ENCODE measurements at places on chromosomes 5 and 9. TPM values are rescaled to one million over a fixed set of nuclear protein-coding genes. Genes with fewer than 3 reads are reported as not detected.
A peak's percentile ranks its signal among the peaks of the same experiment; 100 is the strongest.

DNA sequence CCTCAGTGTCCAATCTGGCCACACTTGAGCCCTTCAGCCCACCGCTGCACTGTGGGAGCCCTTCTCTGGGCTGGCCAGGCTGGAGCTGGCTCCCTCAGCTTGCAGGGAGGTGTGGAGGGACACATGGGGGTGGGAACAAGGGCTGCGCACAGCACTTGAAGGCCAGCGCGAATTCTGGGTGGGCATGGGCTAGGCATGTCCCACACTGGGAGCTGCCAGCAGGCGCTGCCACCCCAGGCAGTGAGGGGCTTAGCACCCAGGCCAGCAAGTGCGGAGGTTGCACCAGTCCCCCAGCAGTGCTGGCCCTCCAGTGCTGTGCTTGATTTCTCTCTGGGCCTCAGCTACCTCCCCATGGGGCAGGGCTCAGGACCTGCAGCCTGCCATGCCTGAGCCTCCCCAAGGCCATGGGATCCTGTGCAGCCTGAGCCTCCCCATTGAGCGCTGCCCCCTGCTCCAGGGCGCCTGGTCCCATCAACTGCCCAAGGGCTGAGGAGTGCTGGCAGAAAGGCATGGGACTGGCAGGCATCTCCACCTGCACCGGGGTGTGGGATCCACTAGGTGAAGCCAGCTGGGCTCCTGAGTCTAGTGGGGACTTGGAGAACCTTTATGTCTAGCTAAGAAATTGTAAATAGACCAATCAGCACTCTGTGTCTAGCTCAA, 148.2 kb downstream of the EMB start:
- DNase-seq = no peak

GRCh38 chr5:132230871-132231270, 3.2 kb upstream of the P4HA2 start:
- no peak for DNase-seq

GRCh38 chr9:121455527-121456239, 44.0 kb downstream of the GGTA1 start:
- DNase-seq = peak; percentile 69

- DNase-seq = no peak
Measured at GRCh38 chr9:91534374-91534773, 110.7 kb upstream of the NFIL3 start.

DNA sequence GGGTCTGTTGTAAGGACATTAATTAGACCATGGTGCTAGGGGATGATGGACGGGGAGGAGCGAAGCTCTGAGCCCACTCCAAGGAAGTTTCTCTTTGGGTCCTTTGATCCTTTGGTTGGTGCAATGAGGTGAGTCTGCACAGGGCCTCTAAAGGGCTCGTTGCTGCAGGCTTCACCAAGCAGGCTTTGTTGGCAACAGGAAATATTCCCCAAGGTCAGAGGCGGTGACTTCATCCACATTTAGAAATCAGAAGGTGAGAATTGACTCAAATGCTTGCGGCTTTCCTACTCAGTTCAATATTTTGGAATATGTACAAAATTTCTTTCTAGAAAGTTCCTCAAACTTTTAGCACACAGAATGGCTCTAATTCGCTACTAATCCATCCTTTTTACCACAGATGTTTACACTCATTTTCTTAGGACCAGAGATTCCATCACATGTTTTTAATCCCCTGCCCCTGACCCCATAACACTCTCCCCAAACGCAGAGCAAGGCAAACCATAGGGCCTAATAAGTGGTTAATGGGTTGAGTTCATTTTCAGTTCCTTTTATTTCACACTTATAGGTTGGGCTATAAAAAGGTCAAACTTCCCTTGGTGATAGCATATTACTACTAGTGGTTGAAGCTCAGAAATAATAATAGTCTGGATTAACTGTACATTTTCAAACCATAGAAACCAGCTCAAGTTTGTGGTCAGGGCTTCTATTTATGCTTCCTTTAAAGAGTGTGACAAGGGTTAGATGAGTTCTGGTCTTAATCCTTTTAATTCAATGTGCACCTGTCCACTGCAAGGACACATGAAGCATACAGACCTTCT, 37.3 kb upstream of the TMEM252 start:
- DNase-seq = no peak

DNA sequence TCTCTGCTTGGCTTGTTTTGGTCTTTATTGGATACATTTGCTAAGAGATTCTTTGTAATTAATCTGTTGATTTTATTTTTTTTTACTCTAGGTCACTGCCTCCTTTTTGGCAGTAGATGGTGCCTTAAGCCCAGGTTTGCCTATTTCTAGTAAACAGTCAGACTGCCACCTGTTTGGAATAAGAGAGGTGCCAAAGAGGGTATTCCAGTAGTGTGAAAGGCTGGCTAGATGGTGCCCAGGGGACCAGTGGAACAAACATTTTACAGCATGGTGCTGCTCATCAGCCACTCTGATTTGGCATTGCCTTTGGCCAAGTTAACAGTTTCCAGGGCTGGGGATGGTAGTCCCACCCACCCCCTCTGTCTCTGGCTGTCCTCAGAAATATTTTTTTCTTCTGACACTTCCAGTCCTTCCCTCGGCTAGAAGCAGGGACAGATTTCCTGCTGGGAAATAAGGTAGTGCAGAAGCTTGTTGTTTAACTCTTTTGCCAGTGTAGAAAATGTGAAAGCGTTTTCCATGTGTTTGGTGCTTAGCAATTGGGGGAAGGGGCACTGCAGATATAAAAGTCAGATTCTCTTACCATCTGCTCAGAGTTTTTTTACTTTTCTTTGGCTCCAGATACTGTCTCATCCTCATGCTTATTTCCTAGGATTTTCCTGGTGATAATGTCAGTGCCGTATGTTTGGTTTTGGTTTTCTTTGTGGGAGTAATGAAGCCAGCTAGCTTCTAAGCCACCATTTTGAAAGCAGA, 36.6 kb upstream of the FBXL7 start:
- no peak for DNase-seq

DNA sequence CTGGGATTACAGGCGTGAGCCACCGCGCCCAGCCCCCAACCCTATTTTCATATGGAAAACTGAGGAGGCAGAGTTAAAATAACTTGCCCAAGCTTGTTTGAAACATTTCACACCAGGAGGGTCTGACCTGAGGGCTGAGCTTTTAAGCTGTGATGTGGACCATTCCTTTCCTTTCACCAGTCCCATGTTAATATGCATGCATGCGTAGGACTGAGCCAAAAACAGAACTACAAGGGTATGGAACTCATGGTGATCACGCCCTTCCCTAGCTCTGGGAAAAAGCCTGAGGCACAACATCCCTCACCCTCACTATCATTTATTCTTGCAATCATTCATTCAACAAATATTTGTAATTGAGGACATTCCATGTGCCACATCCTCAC, 87.4 kb upstream of the FAM169A start:
- DNase-seq = no peak

Gene PPP3R2
- not detected for total RNA-seq

Gene SLC45A2
- not detected for total RNA-seq

Gene LRRC70
- 1.5 TPM for total RNA-seq

Gene PCDHGB4
- total RNA-seq = not detected

All from activated T-cell treated with anti-CD3 and anti-CD28 coated beads, Interleukin-2, amount 50 U/mL, for 72 hours (primary cell).